Activated T-cell treated with anti-CD3 and anti-CD28 coated beads, Interleukin-2, amount 50 U/mL, for 48 hours (primary cell): ENCODE measurements at places on chromosomes 6 and 20.

GRCh38 chr6:88722686-88723085 lies 240.7 kb downstream of the RNGTT start:
- DNase-seq, result no peak

DNA sequence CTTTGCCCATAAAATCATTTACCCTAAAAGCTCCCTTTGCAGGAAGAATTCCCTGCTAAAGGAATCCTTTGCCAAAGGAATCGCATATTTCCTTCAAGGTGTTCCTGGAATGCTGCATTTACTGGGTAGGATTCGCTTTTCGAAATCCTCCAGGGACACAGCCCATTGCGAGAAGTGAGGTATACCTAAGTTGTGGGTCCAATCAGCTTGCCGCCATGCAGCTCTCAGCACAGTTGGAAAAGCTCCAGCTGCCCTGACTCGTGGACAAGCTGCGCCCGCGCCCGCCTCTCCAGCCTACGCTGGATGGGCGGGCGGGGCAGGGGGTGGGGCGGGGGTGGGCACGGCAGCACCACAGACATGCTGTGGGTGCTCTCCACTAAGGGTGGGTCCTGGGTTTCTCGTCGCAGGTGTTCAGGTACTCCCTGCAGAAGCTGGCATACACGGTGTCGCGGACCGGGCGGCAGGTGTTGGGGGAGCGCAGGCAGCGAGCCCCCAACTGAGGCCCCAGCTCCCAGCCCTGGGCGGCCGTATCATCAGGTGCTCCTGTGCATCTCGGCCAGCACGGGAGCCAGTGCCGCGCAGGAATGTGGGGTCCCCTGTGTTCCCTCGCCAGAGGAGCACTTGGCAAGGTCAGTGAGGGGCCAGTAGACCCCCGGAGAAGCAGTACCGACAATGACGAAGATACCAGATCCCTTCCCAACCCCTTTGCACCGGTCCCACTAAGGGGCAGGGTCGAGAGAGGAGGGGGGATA lies 1.4 kb downstream of the NNAT start:
- no peak for DNase-seq

DNA sequence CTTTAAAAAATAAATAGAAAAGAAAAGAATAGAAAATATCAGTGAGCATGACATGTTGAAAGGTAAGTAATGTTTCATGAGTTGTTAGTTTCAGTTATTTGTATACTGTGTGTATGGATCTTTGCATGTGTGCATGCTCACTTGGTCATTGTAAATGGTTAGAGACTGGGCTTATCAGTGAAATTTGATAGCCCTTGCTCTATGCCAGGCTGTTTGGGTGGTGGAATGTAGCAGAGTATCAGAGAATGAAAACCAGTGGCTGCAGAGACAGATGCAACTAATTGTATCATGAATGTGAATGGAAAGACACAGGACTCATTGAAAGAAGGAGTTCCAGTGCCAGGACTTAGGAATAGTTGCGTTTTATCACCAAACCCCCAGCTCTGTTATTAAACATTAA lies 4.2 kb downstream of the GSTA2 start:
- DNase-seq, result no peak

DNA sequence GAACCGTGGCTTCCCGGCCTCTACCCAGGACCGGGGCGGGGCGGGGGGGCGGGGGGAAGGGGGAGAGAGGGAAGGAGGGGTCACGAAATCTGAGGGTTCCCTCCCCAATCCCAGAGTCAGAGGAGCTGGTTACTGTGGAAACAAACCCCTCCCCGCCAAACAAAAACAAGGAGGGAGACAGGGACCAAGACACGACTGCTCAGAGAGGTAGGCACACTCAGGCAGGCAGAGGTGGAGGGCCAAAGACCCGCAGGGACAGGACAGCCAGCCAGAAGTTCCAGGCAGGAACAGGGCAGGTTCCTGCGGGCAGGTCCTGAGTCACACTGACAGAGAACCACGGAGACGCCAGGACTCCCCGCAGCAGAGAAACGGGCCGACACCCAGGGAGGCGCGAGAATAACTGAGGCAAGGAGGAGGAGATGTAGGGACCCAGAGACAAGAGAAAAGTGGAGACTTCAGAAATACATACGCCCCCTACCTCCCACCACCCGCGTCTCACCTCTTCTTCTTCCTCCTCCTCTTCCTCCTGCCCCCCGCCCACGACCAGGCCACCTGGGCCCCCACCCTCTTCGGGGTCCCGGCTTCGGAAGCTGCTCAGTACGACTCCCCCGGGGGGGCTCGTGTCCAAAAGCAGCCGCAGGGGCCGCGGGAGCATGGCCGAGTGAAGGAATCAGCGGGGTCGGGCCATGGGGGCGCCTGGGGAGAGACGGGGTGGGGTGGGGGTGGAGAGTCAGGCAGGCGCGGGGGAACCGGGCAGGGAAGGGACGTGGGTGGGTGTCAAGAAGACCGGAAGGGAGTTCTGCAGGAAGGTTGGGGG lies 578 bp downstream of the RGL2 start:
- DNase-seq, result peak; percentile 76

DNA sequence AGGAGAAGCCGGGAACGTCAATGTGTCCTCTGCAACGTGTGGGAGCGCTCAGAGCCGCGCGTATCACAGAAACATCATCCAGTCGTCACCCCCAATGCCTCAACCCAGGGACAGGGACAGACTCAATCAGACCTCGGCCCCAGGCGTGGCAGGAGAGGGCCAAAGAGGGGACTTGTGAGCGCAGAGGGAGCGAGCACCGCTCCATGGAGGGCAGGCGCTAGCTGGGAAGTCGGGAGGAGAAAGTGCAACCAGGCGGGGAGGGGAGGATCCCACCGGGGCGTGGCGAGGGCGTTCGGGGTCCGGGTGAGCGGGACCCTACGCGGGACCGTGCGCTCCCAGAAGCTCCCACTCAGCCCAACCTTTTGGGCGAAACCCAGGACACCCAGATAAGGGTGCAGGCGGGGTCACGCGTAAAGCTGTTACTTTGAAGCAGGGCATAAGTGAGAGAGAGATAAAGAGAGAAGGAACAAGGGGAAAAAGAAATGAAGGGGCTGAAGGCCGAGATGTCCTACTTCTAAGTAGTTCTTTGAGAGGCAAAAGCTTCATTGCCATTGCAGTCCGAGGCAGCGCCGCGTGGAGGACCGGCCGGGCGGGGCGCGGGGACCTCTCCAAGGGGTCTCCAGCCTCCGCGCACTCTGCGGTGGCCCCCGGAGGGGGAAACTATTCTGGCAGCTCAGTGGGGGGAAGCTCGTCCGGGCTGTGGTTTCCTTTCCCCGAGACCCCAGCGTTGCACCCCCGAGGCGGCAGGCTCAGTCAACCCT lies 862 bp upstream of the SOBP start:
- DNase-seq, result peak; percentile 52

DNA sequence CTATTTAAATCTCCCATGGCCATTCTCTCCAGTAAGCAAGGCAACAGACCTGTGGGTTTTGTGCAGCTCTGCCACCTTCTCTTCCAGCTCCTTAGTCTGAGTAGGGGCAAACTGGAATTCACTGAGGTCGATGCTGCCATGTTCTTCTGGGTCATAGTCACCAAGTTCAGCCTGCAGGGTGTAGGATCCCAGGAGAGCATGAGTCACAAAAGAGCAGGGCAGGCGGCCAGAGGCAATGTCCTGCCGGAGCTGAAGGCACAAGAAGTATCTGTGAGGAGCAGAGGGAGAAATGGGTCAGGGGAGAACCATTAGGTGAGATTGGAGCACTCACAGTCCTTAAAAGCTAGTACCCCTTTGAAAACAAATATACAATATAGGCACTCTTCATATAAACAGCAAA lies 73.7 kb downstream of the SMLR1 start:
- DNase-seq, result no peak

DNA sequence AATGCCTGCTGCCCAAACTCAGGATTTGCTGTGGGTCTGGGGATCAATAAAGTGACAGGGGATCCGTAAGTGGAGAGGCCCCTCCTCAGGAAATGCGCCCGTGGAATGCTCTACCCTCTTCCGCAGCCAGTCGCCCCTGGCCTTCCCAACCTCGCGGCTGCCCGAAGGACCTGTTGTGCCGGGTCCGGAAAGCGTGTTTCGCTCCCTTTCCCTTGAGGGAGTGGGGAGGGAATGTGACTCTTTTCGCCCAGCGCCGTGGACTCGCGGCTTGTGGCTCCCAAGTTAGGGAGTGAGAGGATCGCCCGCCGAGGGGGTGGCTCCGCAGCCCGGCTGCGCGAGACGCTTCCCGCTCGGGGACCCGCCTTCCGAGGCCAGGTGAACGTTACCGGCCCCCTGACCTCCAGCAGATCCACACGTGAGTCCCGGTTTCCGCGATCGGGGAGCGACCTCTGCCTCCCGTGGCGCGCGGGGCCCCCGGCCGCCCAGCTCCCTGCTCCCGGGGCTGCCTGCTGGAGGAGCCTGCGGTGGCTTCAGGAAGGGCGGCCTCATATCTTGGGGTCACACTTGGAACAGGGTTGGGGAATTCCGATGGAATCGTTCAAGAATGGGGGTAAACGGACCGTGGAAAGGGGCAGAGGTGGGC lies 666 bp downstream of the TPD52L1 start:
- peak; percentile 17 for DNase-seq

GRCh38 chr6:79862711-79863110 lies 84.6 kb downstream of the ELOVL4 start:
- DNase-seq, result no peak

- no peak for DNase-seq
Measured at GRCh38 chr6:98640366-98640765, 194.0 kb upstream of the POU3F2 start.

- DNase-seq, result no peak
Measured at GRCh38 chr6:137795501-137795900, 71.6 kb upstream of the TNFAIP3 start.

- DNase-seq, result no peak
Measured at GRCh38 chr6:144488590-144488989, 203.5 kb downstream of the UTRN start.

DNA sequence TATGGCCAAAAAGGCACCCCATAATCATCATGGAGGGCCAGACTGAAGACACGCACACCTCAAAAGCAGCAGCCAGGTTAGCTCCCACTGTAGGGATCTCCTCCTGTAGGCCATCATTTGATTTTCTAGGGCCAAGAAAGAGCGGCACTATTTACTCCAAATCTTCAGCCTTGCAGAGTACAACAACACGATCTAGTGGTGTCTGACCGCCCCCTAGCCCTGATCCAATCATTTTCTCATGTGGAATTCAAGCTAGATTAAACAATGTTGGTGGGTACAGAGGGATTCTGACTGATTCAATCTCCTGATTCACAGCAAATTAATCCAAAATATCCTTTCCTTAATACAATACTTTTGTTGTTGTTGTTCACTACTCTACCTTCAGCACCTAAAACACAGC lies 12.5 kb downstream of the GNAS-AS1 start:
- no peak for DNase-seq

DNA sequence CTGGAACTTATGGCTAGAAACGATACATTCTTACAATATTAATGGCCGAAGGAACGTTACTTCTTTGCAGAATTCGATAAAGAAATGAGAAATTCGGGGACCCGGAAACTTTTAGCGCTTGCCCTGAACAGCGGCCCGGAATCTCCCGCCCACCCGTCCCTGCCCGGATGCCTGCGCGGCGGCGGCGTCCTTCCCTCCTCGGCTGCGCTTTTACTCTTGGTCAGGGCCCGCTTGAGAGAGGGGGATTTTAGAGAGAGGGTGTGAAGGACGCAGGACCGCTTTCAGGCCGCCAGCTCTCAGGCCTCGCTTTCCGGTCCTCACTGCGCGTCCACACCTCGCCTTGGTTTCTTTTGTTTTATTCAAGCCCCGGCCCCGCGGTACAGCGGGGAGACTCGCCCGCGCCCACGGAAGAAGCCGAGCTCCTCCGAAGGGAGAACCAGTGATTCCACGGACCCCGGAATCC lies 243.7 kb downstream of the ARID1B start:
- no peak for DNase-seq

GRCh38 chr6:106572436-106572835 lies 56.9 kb downstream of the RTN4IP1 start:
- DNase-seq, result no peak

DNA sequence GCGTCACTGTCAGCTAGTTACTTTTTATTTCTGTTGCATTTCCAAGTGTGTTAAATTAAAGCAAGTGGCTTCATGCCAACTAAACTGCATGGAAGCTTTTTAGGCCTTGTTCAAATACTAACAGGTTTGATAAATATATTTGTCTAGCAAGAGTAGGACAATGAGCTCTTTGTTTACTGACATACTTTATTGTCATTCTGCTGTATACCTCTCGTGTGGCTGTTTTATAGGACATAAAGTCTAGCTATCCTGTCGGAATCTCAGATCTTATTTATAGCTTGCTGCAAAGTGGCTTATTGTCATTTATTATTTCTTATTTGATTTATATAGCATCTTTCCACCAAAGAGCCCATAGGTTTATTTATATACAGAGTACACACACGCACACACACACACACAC lies 711.1 kb downstream of the KIF16B start:
- DNase-seq, result no peak

DNA sequence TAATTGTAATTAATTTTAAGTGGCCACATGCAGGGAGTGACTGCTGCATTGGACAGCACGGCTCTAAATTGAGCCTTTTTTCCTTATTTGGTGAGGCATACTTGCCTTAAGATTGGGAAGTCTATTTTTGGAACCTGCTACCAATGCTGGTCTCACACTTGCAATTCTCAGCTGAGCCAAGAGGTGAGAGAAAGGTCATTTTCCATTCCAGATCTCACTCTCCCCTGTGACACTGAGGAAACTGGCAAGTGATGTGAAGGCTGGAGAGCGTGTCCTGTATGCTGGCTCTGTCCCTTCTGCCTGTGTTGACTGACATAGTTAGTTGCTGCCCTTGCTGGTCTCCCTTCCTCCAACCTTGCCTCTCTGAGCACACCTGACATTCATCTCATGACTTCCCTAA lies 735 bp upstream of the MOG start:
- DNase-seq, result no peak

- DNase-seq, result no peak
Measured at GRCh38 chr20:58652606-58653294, 1.7 kb downstream of the STX16 start.

- no peak for DNase-seq
Measured at GRCh38 chr20:10636326-10636818, 37.4 kb downstream of the JAG1 start.

DNA sequence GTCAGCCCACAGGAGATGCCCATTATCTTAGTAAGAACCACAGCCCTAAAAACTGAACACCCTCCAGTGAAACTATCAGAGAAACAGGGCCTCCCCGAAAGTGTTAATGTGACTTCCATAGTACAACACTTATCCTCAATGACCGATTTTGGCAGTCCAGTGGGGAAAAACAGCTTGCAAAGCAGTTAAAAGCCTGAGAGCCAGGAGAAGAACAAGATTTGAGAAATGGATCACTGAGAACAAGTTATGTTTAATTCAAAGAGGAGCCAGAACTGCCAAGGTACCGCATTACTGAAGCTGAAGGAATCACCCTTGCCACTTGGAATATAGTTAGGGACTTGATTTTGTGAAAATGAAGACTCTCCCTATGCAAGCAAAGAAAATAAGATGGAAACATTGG lies 236.9 kb downstream of the QKI start:
- DNase-seq, result no peak

GRCh38 chr6:106085692-106085983 lies 498 bp upstream of the PRDM1 start:
- DNase-seq, result no peak

GRCh38 chr6:30156262-30156599 lies 4.8 kb downstream of the TRIM10 start:
- no peak for DNase-seq

GRCh38 chr6:3882431-3882830 lies 33.3 kb downstream of the FAM50B start:
- DNase-seq, result no peak
